CD14-positive monocyte (primary cell): ENCODE measurements at places on chromosomes 4 and X.

- DNase-seq, result no peak
These were observed 24.3 kb downstream of the RBM10 start for GRCh38 chrX:47169273-47169672.

DNA sequence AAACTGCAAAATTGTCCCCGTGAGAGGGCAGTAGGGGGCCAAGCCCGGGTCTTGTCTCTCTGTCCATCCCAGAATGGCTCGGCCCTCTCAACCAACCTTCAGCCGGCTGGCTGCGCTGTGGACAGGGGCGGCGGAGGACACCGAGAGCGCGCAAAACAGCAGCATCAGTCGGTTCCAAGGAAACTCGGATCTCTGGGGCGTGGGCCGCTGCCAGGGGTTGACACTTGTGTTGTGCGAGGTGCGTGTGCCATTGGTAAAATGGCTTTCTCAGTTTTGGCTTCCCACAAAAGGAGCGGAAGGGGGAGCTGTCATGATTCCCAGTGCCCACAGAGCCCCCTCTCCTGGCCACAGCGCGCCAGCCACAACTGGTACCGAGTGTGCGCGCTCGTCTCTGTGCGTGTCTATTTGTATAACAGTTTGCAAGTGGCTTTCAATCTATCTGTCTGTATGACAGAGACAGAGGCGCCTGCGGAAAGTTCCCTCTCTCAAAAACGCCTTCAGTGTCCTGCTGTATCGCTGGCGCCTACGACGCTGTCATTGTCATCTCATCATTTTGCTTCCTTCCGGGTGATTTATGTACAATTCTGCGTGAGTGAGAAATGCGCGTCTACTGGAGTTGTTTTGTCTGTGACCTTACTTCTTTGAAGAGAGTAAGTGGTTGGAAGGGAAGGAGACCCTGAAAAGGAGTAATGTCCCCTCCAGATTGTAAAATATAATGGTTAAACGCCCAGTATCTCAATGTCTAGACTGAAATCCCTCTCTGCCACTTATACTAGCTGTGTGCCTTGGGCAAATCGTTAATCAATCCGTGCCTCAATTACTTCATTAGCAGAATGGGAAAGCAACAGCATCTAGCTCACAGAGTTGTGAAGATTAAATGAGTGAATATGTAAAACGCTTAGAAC is 1.8 kb downstream of the DKK2 start:
- DNase-seq, result no peak

GRCh38 chr4:109295081-109295480 is 7.4 kb downstream of the COL25A1 start:
- no peak for DNase-seq

DNA sequence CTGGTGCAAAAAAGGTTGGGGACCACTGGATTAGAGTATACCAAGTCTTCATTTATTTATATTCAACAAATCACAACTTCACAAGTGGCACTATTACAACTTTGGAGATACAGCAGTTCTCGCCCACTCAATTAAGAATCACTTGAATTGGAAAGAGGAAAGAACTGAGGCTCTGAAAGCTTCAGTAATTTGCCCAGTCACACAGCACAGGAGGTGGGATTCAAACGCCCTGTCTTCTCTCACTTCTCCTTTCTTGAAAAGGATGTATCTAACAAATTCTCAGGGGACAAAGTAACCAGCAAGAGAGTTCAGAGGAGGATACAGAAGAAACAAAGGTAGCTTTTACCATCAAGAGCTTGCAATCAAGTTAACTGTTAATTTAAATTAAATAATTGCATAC is 12.4 kb downstream of the SMIM14 start:
- peak; percentile 46 for DNase-seq

DNA sequence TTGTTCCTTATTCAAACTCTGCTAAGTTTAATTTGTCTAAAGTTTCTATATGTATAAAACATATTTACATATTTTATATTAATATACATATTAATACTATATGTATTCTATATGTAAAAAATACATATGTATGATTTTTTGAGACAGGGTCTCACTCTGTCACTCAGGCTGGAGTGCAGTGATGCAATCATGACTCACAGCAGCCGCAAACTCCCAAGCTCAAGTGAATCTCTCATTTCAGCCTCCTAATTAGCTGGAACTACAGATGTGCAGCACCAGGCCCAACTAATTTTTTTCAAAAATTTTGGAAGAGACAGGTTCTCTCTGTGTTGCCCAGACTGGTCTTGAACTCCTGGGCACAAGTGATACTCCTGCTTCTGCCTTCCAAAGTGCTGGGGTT is 684.9 kb downstream of the TRAM1L1 start:
- peak; percentile 10 for DNase-seq

GRCh38 chr4:30718021-30718542 is 2.1 kb upstream of the PCDH7 start:
- DNase-seq, result no peak

- DNase-seq, result no peak
These were observed 465.9 kb downstream of the MID1IP1 start for GRCh38 chrX:39267176-39267575.

DNA sequence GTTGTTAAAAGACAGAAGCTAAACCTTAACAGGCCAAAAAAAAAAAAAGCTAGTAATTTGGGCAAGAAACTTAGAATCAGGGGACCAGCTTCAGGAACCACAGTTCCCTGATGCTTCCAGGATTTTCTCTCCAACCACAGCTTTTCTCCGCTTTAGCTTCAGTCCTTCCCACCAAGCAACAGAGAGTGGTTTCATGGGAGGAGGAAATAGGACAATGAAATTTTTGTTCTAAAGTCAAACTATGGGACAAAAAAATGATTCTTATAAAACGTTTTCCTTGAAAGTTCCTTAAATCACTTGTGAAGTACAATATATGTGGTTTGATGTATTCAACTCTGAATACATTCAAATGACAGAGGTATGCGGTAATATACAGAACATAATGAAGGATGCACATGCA is 71.0 kb upstream of the DHX15 start:
- DNase-seq, result no peak

DNA sequence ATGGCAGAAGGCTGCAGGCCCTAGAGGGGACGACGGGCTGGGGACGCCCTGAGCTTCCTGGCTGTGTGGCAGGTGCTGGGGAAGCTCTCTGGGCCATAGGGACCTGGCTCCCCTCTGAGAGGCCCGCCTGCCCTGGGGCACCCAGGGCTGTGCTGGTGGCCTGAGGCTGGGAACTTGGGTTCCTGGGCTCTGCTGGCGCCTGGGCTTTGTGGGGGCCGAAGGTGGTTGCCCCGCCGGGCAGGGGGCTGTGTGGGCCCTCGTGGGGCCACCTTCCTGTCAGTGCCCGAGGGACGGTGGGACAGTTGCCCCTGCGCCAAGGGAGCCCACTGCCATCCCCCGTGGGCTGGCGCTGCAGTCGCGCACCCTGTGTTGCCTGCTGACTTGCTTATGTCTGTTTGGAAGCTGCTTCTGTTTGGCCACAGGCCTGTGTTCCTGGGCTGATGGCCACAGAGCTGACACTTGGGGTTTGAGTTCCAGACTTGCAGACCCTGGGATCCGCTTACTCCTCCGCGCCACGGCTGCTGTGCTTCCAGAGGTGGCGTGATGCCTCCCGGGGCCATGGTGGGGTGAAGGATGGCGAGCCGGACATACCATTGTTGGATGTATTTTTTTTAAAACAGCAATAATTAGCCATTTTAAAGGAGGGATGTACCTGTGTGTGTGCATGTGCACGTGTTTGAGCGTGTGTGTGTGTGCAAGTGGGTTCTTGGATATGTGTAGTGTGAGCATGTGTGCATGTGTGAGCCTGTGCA is 8.5 kb downstream of the NAT8L start:
- no peak for DNase-seq

DNA sequence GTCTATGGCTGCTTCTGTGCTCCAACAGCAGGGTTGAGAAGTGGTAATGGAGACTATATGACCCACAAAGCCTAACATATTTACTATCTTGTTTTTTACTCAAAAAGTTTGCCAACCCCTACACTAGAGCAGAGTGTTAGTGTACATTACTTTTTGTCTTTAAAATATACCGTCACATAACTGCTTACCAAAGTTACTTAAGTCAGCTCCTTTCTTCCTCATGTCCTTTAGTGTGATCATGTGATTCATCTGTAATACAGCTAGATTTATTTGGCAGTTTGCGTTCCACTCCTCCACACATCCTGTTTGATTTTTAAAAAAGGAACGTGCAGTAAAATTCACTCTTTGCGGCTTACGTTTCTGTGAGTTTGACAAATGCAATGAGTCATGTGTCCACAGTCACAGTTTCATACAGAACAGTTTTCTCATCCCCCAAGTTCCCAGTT is 162.4 kb upstream of the GPRIN3 start:
- DNase-seq, result peak; percentile 34

GRCh38 chrX:103170216-103170615 is 44.7 kb upstream of the BEX4 start:
- DNase-seq, result no peak

DNA sequence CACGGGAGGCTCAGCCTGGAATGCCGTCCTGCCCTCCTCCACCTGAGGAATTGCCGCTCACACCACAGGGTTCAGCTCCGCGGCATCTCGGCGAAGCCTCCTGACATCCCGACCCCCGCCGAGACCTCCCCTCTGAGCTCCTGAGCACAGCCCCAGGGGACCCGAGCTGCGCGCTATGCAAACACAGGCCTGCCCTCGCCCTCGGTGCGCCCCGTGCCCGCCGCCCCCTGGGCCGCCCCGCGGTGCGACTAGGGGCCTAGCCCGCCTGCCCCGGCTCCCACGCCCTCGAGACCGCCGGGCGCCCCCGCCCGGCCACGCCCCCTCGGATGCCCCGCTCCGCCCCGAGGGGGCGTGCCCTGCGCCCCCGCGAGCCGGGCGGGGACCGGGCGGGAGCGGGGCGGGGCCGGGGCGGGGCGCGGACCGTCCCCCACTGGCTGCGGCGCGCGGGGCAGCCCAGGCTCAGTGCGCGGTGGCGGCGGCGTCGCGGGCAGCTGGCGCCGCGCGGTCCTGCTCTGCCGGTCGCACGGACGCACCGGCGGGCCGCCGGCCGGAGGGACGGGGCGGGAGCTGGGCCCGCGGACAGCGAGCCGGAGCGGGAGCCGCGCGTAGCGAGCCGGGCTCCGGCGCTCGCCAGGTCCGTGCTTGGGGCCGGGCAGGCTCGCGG is at the start of gene FGFR3:
FGFR3 (plus strand) TSS at position 462 of the 664 bp plus-strand sequence. CDS start 642 bp downstream, outside the sequence.
- no peak for DNase-seq

DNA sequence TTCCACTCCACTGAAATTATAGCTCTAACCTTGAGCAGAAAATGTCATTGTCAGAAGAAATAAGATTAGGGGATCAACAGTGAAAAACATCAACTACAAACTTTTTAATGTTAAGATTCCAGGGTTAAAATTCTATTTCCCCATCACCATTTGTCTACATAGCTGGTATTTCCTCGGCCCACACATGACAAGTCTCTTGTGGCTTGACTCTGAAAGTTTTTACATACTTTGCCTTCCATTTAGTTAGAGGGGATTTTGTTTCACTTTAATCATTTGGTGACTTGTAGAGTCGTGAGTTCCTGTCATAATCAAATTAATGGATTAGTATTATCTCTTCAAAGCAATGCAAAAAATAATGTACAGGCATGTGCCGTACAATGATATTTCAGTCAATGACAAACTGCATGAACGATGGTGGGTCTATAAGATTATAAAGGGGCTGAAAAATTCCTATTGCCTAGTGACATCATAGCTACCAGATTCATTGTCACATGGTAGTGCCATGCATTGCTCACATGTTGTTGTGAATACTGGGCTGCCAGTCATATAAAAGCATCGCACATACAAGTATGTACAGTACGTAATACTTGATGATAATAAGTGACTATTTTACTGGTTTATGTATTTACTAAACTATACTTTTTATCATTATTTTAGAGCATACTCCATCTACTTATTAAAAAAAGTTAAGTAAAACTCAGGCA is 72.0 kb downstream of the ING2 start:
- DNase-seq, result no peak

DNA sequence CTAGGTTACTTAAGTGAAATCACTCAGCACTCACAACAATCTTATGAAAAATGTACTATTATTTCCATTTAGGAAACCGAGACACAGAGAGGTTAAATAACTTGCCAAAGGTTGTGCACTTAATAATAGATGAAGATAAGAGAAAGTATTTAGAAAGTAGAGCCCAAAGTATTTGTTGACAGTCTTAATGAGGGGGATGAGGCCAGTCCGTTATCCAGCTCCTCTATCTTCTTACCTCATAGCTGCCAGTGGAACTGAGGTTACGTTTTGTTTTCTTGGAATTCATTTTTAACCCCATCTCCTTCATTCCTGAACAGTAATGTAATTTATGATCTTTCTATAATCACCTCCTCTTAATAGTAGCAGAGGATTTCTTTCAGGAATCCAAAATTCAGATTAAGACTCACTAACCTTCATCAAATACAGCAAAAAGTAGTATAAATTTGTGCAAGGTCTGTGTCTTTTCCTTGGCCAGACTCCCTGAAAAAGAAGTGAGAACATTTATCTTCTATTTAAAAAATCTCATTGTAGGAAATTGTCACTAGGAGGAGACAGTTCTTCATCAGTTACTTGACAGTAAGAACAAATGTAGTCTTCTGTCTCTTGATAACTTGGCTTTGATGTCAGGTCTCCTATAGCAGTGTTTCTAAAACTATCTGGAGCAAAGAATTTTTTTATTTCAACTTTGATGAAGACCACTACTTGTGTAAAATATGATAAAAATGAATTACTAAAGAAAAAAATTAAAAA is 35.5 kb downstream of the F8 start:
- DNase-seq, result no peak

- peak; percentile 77 for DNase-seq
These were observed at the start of gene CLIC2 for GRCh38 chrX:155334486-155335336. Gene CLIC2, minus strand, starts transcription at chrX:155334614. Its CDS starts 187 bp downstream, at chrX:155334427.

- DNase-seq, result no peak
These were observed 8.0 kb downstream of the MAEA start for GRCh38 chr4:1297456-1298325.

DNA sequence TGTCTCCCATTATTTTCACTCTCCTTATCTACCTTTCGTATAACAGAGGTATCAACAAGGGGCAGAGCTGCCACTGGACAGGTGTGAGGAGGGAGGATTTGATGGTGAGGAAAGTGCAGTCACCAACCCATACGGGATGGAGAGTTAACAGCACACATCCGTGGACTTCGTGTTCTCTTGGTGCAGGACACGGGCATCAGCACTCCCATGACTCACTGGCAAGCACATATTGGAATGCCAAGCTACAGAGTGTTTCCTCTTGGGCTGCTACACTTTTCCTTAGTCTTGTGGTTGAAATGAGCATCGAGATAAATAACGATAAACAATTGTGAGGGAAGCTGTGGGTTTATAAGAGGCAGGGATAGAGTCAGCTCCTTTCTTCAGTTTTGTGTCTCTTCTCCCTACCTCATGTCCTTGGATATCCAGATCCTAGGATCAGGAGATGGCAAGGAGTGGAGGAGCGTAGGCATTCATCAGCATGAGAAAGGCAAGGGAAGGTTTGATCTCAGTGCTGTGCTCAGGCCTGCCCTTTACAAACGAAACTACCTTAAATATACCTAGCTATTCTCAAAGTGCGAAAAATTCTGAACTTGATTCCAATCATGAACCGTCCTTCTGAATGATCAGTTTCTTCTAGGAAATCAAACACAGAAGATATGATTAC is 96.3 kb downstream of the ZNF827 start:
- no peak for DNase-seq

GRCh38 chr4:10020871-10021652 is at the start of gene SLC2A9:
Gene SLC2A9, minus strand, starts transcription at chr4:10021497. Its CDS starts 68 bp downstream, at chr4:10021429.
- peak; percentile 70 for DNase-seq

- DNase-seq, result no peak
These were observed 207.9 kb upstream of the FAT1 start for GRCh38 chr4:186931519-186931918.
